MM.1S (cell line): ENCODE measurements at places on chromosomes 6 and 20.

- no peaks in the 10 kb centered on the region for H3K27me3 ChIP-seq
- no peak overlapping the region for H3K27ac ChIP-seq
- no peak for DNase-seq
- no peak overlapping the region for H3K4me3 ChIP-seq
Observed at GRCh38 chr6:136961848-136962247, 39.7 kb downstream of the SLC35D3 start.

- H3K27me3 ChIP-seq: no peaks in the 10 kb centered on the region
- no peaks in the 10 kb centered on the region for H3K4me1 ChIP-seq
- H3K27ac ChIP-seq: no peak overlapping the region
- H3K36me3 ChIP-seq: no peaks in the 10 kb centered on the region
- H3K4me3 ChIP-seq: no peak overlapping the region
- no peak for DNase-seq
Observed at GRCh38 chr20:51276296-51276695, 253.4 kb upstream of the KCNG1 start.

DNA sequence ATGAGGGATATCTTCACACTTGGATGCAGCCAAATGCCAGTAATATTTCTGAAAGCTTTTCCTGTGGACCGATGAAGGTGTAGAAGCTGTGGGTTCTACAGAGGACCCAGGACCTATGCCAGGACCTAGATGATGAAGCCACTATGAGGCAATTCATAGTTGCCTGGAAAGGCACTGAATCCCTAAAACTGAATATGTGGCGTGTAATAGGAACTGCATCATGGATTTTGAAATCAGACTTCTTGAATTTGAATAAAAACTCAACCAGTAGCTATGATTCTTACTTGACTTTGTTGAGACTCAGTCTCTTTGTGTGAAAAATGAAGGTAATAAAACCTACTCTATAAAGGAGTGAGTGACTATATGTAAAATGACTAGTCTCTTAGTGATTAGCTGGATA lies 89.9 kb upstream of the SGK1 start:
- no peaks in the 10 kb centered on the region for H3K36me3 ChIP-seq
- peaks cover 13% of the 10 kb centered on the region for H3K4me1 ChIP-seq
- H3K27me3 ChIP-seq: no peaks in the 10 kb centered on the region
- no peak overlapping the region for H3K4me3 ChIP-seq

GRCh38 chr20:48864254-48864653 lies 36.5 kb upstream of the PREX1 start:
- DNase-seq: no peak
- no peak overlapping the region for H3K27ac ChIP-seq
- no peaks in the 10 kb centered on the region for H3K36me3 ChIP-seq

DNA sequence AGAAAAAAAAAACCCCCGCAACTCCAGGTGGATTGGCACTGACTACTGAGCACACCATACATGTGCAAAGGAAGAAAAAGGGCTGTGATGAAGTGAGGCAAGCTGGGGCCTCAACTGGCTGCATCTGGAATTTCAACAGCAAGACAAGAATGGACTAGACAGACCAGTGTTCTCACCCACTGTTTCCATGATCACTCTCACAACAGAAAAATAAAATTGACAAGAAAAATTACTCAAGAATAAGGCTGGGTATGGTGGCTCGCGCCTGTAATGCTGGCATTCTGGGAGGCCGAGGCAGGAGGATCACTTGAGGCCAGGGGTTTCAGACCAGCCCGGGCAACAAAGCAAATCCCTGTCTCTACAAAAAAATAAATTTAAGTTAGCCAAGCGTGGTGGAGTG lies 18.8 kb downstream of the ZNF217 start:
- H3K27me3 ChIP-seq: no peaks in the 10 kb centered on the region
- DNase-seq: no peak
- no peak overlapping the region for H3K4me3 ChIP-seq
- peaks cover 17% of the 10 kb centered on the region; the same call in 1 of the 2 replicates for H3K4me1 ChIP-seq
- H3K27ac ChIP-seq: no peak overlapping the region

- DNase-seq: no peak
- H3K27me3 ChIP-seq: no peaks in the 10 kb centered on the region
- no peaks in the 10 kb centered on the region; the same call in 1 of the 2 replicates for H3K36me3 ChIP-seq
- H3K27ac ChIP-seq: no peak overlapping the region
- no peaks in the 10 kb centered on the region for H3K4me1 ChIP-seq
Observed at GRCh38 chr6:77487808-77488425, 24.6 kb upstream of the HTR1B start.

- H3K36me3 ChIP-seq: no peaks in the 10 kb centered on the region
- H3K27me3 ChIP-seq: no peaks in the 10 kb centered on the region
- H3K4me1 ChIP-seq: no peaks in the 10 kb centered on the region
- no peak for DNase-seq
Observed at GRCh38 chr20:20621195-20621594, 91.2 kb downstream of the RALGAPA2 start.

- no peak overlapping the region for H3K27ac ChIP-seq
- no peak overlapping the region for H3K4me3 ChIP-seq
- no peaks in the 10 kb centered on the region for H3K36me3 ChIP-seq
- H3K27me3 ChIP-seq: no peaks in the 10 kb centered on the region
Observed at GRCh38 chr20:57417051-57417689, 26.0 kb downstream of the RBM38 start.

DNA sequence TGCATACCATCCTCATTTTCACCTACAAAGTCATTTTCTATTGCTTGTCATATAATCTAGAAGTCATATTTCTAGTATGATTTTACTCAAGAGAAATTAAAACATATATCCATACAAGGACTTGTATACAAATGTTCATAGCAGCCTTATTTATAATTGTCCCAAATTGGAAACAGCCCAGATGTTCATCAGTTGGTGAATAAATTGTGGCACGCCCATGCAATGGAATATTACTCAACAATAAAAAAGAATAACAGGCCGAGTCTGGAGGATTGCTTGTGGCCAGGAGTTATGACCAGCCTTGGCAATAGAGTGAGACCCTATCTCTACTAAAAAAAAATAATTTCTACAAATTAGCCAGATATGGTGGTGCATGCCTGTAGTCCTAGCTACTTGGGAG lies 28.8 kb downstream of the C6orf163 start:
- no peaks in the 10 kb centered on the region for H3K27me3 ChIP-seq
- no peak overlapping the region for H3K27ac ChIP-seq
- no peaks in the 10 kb centered on the region for H3K36me3 ChIP-seq

- DNase-seq: no peak
- no peak overlapping the region for H3K4me3 ChIP-seq
- no peaks in the 10 kb centered on the region for H3K36me3 ChIP-seq
Observed at GRCh38 chr6:34544776-34545471, 11.2 kb downstream of the SPDEF start.

DNA sequence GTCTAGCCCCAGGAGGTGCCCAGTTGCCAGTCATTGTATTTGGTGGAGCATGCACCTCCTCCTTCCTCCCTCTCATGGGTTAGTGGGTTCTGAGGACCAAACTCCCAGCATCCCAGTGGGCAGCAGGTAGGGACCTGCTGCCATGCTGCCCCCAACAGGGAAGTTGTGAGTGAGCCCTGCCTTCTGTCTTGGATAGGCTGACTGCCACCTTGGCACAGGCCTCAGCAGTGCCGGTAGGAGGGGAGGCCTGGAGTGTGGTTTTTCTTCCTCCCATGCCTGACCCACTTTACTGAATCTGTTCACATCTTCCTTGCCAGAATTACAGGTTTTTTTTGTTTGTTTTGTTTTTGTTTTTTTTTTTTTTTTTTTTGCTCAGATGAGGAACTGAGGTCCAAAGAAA lies 24.5 kb downstream of the PLCG1 start:
- DNase-seq: no peak
- H3K4me3 ChIP-seq: no peak overlapping the region
- no peaks in the 10 kb centered on the region for H3K27me3 ChIP-seq
- H3K27ac ChIP-seq: no peak overlapping the region

DNA sequence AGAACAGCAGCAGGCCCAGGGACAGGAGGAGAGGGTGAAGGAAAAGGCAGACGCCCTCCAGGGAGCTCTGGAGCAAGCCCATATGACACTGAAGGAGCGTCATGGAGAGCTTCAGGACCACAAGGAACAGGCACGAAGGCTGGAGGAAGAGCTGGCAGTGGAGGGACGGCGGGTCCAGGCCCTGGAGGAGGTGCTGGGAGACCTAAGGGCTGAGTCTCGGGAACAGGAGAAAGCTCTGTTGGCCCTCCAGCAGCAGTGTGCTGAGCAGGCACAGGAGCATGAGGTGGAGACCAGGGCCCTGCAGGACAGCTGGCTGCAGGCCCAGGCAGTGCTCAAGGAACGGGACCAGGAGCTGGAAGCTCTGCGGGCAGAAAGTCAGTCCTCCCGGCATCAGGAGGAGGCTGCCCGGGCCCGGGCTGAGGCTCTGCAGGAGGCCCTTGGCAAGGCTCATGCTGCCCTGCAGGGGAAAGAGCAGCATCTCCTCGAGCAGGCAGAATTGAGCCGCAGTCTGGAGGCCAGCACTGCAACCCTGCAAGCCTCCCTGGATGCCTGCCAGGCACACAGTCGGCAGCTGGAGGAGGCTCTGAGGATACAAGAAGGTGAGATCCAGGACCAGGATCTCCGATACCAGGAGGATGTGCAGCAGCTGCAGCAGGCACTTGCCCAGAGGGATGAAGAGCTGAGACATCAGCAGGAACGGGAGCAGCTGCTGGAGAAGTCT lies 25.5 kb downstream of the C20orf173 start:
- peaks cover 17% of the 10 kb centered on the region for H3K4me1 ChIP-seq
- H3K4me3 ChIP-seq: no peak overlapping the region
- DNase-seq: no peak
- no peaks in the 10 kb centered on the region for H3K36me3 ChIP-seq

- H3K4me1 ChIP-seq: no peaks in the 10 kb centered on the region
- DNase-seq: no peak
- no peaks in the 10 kb centered on the region for H3K36me3 ChIP-seq
- no peaks in the 10 kb centered on the region for H3K27me3 ChIP-seq
Observed at GRCh38 chr6:3509336-3509735, 52.5 kb upstream of the SLC22A23 start.

- H3K4me1 ChIP-seq: no peaks in the 10 kb centered on the region
- H3K27ac ChIP-seq: no peak overlapping the region
- no peaks in the 10 kb centered on the region for H3K27me3 ChIP-seq
- DNase-seq: no peak
- no peaks in the 10 kb centered on the region for H3K36me3 ChIP-seq
- no peak overlapping the region for H3K4me3 ChIP-seq
Observed at GRCh38 chr6:46203391-46204177, 32.8 kb upstream of the ENPP5 start.
